ENCODE measurements at places on chromosomes 7 and 10. TPM values are rescaled to one million over a fixed set of nuclear protein-coding genes. Genes with fewer than 3 reads are reported as not detected.

The DPP6 gene
- total RNA-seq, result 0.07 TPM

The SEMA3E gene
- total RNA-seq, result 2.5 TPM

The RNF133 gene
- total RNA-seq, result 0.11 TPM

The GPR26 gene
- 0.05 TPM for total RNA-seq

The NFE2L3 gene
- 68.6 TPM for total RNA-seq

DNA sequence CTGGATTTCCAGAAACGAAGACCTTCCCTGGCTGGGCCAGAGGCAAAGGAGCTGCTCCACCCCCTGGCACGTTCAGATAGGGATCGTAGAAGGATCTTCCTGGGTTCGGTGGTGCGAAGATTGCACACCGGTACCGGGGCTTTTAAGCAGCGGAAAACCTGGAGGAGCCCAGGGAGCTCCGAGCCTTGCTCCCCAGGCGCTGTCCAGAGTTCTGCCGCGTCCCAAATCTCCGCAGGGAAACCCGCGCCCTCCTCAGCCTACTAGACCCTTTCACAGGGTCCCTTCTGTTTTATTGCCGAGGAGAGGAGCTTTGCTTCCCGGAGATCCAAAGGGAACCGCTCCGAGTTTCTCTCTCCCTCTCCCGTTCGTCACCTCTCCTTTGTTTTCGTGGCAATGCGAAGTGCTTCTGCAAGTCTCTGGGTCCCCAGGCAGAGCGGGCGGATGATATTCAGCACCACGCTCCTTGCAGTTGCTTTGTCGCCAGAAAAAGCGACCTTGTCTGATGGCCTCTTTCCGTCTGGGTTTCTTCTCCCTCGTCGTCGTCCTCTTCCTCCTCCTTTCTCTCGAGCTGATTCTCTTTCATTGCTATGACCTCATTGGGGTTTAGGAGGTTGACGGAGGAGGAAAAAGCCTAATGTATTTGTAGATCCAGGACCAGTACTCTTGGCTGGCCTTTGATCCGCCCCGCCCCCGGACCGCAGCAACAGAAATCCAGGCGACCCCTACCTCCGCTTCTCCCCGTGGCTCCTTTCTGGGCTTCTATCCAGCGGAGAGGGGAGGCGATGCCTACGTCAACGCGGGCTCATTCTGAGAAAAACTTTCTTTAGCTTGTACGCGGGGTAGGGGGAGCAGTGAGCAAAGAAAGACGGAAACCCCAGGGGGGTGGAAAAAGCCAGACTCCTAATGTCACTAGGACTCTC lies at the start of gene TMEM196:
Gene TMEM196, minus strand, starts transcription at position 777 of the 920 bp plus-strand sequence. CDS start 921 bp downstream, outside the sequence.
- DNase-seq, result peak; percentile 77

GRCh38 chr10:129467359-129468064 lies 471 bp downstream of the MGMT start:
- DNase-seq, result no peak

DNA sequence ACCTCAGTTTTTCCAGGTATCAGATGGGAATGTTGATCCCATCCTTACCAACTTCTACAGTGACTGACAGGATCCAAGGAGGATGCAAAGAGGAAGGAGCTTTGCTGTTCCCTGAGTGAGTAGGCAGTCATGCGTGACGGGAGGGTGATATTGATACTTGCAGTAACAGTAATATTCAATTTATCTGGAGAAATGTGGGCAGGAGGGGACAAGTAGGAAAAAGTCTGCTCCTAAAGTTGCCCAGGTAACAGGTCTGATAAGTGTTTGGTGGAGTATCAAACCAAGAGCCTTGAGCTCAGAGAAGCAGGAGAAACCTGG lies 3.3 kb upstream of the ZCCHC24 start:
- no peak for DNase-seq

- no peak for DNase-seq
These were observed 10.0 kb downstream of the CYP3A5 start for GRCh38 chr7:99669782-99670181.

DNA sequence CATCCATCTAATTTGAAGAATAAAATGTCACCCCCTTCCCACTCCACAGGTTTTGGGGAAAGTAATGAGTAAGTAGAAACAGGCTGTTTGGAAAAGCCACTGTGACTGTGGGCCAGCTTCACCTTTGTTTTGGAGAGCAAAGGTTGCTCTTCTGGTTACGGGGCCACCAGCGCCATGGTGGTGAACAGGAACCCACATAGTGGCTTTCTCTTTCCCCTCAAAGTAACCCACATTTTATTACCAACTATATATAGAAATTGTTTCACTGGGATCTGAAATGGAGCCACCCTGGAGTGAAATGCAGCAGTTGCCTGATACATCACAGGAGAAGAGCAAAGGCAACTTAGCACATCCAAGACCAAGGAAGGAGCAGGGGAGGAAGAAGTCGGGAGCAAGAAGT lies 112.3 kb upstream of the EFCAB10 start:
- no peak for DNase-seq
